Cerebellum (tissue), 4 donors: ENCODE measurements at places on chromosomes 11 and 22.
A peak's percentile ranks its signal among the peaks of the same experiment; 100 is the strongest.

GRCh38 chr11:88552379-88553062 lies 215.0 kb upstream of the CTSC start:
- DNase-seq, result no peak

- no peak for DNase-seq
These were observed 3.2 kb downstream of the CHRM1 start for GRCh38 chr11:62917906-62918502.

GRCh38 chr11:36131721-36132397 lies 157.4 kb downstream of the COMMD9 start:
- peak; percentile 82 for DNase-seq

- no peak for DNase-seq
These were observed 10.9 kb upstream of the DKK3 start for GRCh38 chr11:12019337-12019736.

DNA sequence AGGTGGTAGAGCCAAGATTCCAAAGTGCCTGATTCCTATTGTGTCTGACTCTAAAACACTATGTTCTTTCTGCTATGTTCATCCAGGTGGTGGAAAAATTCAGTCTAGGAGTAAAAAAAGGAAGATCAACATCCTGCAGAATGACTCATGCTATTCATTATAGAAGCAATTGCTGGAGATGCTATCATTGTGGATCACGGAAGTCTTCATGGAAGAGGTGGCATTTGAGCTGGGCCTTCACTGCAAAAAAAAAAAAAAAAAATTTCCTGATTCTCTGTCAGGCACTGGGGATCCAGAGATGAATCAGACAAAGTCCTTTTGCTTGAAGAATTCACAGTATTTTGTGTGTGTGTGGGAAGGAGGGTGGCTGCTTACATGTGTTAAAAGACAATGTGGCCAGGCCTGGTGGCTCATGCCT lies 1.4 kb upstream of the UVRAG start:
- no peak for DNase-seq
